GM04504 (cell line): ENCODE measurements at places on chromosomes 16 and 17.

DNA sequence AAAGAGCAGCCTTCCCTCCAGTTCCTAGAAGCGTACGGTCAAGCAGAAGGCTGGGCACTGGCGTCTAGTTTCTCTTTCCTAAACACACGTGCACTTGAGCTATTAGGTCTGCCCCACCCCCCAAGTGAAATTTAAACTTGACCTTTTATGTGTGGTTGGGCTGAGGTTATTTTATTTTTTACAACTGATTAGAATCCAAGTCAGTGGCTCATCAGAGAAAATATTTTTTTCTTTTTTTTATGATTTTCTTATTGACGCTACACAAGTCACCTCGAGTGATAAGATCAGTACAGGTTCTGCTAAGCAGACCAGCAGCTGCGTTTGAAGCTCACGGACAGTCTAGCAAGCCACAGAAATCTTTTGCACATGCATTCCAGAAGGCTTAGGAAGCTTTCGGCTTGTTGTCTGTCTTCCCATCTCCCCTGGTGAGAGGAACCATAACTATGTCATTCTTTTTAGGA lies 95.1 kb downstream of the ZFHX3 start:
- DNase-seq: peak; percentile 24

DNA sequence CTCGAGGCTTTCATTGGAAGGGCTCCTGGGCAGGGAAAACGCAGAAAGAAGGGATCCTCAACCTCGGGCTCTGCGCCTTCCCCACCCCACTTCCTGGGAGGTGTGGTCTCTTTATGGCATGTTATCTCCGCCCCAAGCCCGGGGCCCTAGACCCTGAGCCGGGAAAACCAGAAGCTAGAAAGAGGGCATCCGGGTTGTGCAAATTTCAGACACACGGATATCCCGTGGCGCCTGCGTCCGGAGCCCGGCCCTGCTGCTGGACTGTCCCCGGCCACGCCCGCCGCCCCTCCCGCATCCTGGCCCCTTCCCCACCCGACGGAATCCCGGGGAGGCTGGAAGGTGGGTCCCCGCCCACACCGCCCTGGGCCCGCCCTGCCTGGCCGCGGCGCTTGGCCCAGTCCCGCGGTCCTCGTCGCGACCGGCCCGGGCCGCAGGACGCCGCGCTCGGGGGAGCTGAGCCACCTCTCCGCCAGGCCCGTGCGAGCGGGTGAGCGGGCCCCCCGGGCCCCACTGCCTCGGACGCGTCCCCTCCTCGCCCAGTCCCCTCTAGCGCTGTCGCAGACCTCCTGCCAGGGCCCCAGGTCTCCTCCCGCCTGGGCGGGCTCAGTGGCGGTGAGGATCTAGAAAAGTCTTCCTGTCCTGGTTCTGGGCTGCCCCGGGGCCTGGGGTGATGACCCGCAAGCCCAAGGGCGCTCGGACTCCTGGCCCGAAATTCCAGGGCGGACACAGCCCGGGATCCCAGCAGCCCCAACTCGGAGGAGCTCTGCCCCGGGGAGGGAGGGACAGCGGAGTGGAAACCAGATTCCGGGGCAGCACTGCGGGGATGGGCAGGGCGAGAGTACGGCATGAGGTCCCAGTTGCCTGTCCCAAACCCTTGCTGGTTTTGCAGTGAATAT lies at the start of gene SLC16A5:
TSS of gene SLC16A5 (plus strand) at position 397 of the 896 bp plus-strand sequence. CDS start 5,683 bp downstream, outside the sequence.
- DNase-seq: peak; percentile 82

- no peak for DNase-seq
Observed at GRCh38 chr16:22710326-22710725, 103.6 kb upstream of the HS3ST2 start.

- no peak for DNase-seq
Observed at GRCh38 chr17:38604479-38605403, 1.0 kb downstream of the SRCIN1 start.

GRCh38 chr16:12589676-12590075 lies 214.0 kb downstream of the CPPED1 start:
- no peak for DNase-seq

- no peak for DNase-seq
Observed at GRCh38 chr17:58741121-58741625, 14.5 kb upstream of the PPM1E start.

DNA sequence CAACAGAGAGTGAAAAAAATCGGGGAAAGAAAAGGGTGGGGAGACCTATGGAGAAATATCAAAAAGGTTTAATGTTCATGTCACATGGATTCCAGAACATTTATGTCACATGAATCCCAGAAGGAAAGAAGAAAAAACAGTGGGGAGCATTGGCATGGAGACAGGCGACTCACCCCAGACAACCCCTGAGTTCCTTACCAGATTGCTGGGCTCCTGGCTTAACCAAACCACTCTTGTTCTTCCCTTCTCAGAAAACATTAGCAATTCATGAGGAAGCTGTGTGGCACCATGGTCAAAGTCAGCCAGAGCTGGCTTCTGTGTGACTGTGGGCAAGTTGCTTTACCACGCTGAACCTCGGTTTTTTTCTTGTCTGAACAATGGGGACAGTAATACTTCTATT lies 49.6 kb upstream of the CLEC19A start:
- DNase-seq: no peak

DNA sequence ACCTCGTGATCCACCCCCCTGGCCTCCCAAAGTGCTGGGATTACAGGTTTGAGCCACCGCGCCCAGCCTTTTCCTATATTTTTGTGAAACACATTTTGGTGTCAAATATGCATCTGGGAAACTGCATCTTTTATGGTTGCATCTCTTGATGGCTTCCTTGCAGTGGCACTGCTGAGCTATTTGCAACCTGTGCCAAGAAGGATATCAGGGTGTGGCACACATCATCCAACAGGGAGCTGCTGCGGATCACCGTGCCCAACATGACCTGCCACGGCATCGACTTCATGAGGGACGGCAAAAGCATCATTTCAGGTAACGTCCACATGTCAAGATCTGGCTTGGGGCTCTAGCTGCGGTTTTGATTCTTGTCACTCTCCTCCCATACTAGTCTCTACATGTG lies 16.8 kb upstream of the USP43 start:
- no peak for DNase-seq

DNA sequence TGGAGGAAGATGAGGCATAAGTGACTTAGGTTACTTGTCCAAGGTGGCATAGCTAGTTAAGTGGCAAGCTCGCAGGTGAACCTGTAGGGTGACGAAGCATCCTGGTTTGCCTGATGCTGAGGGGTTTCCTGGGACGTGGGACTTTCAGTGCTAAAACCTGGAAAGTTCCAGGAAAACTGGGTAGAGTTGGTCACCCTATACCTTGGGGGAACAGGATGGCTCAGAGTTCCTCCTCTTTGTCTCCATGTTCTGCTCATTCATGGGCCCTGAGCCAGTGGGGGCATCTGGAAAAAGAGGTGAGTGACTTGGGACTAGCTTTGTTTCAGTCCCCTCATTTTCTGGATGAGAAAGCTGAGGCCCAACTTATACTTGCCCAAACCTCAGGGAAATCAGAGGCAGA lies 268.0 kb upstream of the N4BP1 start:
- DNase-seq: no peak

DNA sequence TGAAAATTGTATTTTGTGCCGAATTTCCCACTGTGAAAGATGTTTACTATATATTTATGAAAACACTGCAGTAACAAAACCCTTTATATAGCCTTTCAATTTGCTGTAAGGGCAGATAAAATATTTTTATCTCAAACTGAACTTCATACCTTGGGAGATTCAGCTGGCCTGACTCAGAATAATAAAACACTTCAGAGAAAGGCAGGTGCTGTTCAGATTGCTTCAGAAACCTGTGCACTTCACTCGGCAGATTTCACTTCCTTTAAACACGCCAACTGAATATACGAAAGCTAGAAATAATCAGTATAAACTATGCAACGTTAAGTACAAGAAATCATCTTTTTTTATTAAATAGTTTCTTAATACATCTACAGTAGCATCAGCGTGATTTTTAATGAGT lies 839.1 kb upstream of the RBFOX1 start:
- DNase-seq: no peak

GRCh38 chr16:68086336-68086841 lies 1.2 kb downstream of the NFATC3 start:
- DNase-seq: no peak

- DNase-seq: no peak
Observed at GRCh38 chr17:77558846-77559626, 399.5 kb upstream of the TNRC6C start.

DNA sequence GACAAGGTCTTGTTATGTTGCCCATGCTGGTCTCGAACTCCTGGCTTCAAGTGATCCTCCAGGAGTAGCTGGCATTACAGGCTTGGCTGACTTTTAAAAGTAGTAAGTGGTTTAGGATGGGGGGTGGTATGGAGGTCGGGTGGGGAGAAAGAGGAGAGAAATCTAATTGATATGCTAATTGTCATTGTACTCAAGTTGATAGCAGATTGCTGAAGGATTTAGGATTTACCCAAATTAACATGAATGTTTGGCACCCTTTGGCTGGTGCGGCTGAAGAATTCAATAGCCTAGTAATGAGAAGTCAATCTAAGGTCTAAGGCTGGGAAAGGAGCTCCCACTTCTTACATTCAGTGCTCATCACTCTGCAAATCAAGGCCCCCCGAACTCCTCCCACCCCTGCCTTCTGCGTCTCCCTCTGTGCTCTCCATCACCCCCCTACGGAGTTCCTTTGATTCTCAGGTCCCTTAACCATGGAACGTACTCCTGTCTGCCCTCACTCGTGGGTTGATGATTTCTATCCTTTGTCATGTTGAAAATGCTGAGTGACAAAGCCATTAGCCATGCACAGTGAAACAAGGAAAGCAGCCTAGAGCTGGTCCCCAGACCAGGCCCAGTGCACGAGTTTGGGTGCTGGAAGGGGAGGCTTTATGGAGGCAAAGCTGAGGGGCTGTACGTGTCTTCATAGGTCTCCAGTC lies 17.3 kb downstream of the CDH13 start:
- DNase-seq: no peak

DNA sequence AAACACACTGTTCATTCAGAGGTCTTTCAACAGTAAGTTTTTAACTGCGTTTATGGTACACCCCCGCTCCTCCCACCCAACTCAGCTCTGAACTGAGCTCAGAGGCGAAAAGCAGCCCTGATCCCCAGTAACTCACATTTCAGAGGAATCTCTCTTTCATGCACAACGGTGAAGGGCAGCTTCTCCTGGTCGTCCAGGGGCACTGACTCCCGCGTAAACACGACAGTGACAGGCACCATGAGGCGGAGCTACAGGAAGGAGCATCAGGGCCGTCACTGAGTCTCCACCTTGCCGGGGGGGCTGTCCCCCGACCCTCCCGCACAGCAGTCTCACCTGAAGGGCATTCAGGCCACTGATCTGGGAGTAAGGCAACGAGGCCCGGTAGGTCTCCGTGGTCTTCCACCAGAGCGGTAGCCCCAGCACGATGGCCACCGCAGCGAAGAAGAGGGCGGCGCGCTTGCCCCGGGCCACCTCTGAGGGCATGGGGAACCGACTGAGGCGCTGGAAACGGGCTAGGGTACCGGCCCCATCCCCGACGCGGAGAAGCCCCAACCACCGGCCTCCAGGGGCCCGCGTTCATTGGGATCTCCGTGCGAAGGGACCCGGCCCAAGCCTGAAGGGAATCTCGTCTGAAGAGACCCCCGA lies 486 bp downstream of the PIGS start:
- DNase-seq: no peak

DNA sequence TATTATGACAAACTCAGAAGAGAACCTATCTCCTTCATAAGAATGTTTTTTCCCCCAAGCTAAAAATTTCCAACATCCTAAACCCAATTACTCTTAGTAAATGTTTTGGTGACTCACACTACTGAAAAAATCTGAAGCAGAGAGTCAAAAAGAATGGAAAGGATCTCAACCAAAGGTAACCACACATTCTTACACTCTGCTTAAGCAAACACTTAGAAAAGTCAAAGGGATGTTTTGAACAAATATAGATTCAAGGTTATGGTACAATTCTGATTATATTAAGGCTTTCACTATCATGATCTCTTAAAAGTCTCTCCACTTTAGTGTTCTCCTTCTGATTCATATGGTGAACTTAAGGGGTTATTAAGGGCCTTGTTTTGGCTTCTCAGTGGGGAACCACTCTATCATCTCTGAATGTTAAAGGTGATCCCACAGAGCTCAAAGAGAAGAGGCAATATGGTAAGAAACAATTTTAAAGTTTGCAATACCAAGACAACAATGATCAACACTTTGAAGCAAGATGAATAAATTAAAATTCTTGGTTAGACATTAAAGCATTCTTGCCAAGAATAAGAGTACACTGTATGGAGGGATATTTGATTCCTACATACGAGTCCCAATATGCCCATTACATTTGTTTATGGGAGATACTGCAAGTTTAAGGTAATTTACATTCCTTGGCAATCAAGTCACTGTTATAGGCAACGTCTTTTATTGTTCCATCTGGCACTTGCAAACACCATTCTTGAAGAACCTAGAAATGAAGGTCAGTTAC lies 69.2 kb downstream of the CDC27 start:
- no peak for DNase-seq

DNA sequence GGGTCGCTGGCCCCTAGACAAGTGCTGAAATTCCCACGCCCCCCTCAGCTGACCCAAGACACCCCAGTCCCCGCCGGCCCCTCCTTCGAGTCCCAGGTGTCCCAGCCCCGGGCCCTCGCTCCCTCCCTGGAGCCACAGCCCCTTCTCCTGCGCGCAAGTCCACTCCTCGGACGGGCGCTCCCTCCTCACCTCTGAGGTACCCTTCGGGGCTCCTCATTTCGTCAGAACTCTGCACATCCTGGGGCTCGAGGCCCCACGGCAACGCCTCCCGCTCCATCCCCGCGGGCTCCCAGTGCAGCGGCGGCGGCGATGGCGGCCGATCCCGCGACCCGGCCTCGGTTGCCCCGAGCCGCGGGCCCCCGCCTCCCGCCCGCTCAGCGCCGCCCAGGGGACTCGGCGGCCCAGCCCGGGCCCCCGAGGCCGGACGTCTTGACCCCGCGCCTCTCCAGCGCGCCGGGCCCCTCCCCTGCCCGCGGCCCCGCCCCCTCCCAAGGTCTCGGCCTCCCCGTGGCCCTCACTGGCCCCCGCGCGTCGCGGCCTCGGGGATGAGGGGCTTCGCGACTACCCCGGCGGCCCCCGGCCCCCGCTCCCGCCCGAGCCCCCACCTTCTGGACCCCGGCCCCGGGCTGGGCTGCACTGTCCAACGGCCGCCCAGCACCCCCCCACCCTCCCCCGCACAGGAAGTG lies at the start of gene ZNF768:
TSS of gene ZNF768 (minus strand) at position 430 of the 686 bp plus-strand sequence. CDS start at position 277, 153 bp downstream.
- no peak for DNase-seq

GRCh38 chr16:65975049-65975708 lies 391.3 kb upstream of the CDH5 start:
- peak; percentile 45 for DNase-seq

DNA sequence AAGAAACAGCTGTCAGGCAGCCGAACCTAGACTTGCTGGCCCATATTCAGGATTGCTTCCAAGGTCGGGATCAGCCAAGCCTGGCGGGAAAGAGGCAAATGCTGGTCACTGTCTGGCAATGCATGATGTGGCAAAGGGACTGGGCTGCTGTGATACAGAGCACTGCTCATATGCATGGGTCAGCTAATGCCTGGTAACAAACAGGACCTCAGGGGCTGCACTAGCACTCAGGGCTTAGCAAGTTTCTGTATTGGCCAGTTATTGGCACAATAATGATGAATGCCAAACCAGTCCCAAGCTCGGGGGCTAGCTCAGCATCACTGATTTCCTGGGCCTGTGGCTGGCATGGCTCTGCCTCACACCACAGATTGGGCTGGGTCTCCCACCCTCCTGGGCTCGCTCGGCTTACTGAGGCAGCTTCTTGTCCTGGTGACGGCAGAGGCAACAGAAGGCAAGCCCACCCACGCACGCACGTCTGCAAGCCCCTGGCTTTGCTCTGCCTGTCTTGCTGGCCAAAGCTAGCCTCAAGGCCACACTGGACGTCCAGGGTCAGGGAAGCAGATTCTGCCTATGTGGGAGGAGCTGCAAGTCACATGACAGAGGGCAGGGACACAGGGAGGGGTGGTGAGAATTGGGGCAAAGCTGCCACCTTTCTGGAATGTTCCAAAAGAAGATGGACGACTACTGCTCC lies 21.4 kb upstream of the RPTOR start:
- DNase-seq: no peak
